ENCODE measurements at places on chromosomes 16 and 17.
A peak's percentile ranks its signal among the peaks of the same experiment; 100 is the strongest.

DNA sequence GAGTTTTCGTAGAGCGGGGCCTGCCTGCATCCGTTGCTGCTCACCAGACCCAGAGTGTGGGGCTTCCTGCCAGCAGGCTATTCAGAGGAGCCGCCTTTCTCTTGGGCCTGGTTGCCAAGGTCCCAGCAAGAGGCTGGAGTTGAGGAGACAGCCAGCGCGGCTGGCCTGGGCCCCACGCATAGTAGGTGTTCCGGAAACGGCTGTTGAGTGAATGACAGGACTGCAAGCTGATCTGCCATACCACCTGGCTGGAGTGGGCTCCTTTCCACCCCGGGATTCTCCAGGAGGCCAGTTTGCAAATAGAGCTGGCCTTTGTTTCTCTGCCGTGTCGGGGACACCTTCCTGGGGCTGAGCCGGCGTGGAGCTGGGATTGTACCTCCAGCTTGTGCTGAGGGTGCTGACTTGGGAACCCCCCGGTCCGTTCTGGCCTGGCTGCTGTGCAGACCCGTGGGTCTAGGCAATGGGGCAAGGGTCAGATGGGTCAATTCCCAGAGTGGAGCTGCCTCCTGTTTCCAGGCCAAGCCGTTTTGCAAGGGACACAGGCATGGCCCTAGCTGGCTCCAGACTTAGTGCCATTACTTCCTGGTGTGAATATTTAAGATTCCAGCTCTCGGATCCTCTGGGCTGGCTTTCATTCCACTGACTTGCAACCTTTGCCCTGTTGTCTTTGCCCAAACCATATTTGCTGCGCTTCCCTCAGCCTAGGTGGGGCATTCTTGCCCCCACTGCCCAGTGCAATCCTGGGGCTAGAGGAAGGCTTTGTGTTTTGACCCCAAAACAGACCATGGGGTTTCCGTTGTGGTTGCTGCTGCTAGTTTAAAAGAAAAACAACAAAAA, 68.8 kb downstream of the CMIP start:
- DNase-seq = no peak

DNA sequence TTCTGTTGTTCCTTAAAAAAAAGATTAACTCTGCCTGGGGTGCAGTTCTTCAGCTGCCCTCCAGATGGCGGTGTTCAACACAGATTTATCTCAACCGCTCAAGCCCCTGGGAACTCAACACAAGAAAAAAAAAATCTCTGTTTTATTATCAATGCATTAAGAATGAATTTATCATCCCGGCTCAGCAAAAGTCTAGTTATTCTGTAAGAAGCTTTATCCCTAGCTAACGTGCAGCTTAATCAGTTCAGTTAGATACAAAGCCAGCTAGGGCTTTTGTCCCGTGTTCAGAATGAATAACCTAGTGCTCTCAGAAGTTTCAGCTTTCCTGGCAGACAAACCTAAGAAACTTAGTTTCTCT, 475.9 kb upstream of the CCL2 start:
- peak; percentile 56 for DNase-seq

- DNase-seq = no peak
These were observed 224.9 kb downstream of the GSG1L start for GRCh38 chr16:27838536-27839175.

GRCh38 chr16:88421301-88421700, 31.8 kb upstream of the ZFPM1 start:
- no peak for DNase-seq

GRCh38 chr17:9767432-9767991, 23.9 kb downstream of the DHRS7C start:
- DNase-seq = no peak

- DNase-seq = no peak
These were observed 58.3 kb downstream of the USP32 start for GRCh38 chr17:60333628-60334031.

DNA sequence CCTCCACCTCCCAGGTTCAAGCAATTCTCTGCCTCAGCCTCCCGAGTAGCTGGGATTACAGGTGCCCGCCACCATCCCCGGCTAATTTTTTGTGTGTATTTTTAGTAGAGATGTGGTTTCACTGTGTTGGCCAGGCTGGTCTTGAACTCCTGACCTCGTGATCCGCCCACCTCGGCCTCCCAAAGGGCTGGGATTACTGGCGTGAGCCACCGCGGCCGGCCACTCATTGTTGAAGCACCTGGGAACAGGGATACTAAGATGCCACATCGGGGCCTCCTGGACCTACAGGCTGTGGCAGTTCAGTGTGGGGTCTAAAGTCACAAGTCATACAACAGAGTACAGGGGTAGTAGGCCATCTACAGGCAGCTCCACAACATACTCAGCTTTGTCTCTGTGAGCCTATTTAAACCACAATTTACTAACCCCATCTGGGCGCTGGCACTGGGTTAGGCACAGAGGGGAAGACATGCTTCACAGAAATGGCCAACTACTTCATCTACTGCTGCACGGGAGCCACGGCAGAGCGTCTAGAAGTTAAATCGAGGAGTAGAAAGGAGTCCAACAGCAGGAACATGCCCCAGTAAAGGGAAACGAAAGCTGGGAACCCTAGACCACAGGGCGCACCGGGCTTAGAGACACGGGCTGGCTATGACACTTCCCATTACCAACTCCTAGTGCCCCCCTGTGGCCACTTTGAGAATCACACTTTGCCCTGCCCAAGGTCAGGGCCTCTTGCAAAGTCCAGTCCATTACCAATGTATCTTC, 4.3 kb downstream of the VAMP2 start:
- DNase-seq = peak; percentile 60

DNA sequence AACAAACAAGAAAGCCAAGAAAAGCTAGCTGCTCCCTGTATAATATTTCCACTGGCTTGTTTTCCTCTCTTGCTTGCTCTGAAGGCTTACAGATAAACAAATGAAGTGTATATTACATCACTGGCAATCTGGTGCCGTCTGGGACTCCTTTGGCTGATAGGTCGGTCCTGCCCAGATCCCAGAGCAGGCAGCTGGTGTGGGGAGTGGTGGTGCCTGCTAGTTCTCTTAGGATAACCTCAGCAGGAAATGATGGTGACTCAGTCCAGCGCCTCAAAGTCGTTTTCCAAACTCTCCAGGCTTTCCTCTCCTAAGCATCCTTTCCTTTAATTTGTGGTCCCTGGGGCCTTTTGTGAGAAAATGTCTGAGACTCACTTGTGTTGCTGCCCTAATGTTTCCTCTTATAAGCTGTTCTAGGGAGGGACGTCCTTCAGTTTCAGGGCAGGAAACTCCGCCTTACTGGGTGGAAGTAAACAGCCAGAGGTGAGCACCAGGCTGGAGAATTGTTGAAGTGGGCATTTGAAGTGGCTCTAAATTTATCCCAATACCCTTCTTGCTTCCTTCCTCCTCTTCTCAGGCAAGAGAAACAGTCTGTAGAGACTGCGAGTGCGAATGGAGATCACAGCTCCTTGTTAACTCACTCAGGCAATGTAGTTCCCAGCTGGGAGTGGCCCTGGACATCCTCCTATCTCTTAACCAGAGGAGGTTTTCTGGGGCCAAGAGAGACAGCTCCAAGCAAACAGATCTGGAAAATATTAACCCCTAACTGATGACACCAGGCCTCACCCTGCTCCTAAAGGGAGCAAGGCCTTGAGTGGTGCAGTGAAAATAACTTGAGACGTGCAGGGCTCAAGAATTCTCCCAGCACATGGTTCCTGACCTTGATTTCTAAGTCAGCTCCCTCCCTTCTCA, 34.9 kb downstream of the CD300LF start:
- no peak for DNase-seq

GRCh38 chr16:80680839-80681238, 123.6 kb downstream of the CDYL2 start:
- no peak for DNase-seq

- no peak for DNase-seq
These were observed 9.1 kb upstream of the MED9 start for GRCh38 chr17:17467720-17468119.

- peak; percentile 80 for DNase-seq
These were observed 54.1 kb downstream of the VAC14 start for GRCh38 chr16:70746708-70747424.

GRCh38 chr17:36613155-36613554, 11.8 kb downstream of the MRM1 start:
- DNase-seq = no peak

DNA sequence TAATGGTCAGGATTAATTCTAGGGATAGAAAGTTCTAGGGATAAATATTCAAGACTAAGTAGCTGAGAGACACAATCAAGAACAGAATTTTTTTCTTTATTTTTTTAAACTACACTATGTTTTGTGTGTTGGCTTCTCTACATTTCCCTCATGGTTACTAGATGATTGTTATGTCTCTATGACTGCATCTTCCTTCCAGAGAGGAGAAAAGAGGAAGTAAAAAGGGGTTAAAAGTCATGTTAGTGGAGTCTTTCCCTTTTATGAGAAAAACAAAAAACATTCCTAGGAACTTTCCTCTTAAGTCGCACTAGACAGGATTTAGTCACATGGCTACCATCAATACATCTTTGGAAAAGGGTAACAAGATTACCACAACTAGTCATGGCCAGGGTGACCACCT, 375.0 kb downstream of the KCNJ2 start:
- no peak for DNase-seq

DNA sequence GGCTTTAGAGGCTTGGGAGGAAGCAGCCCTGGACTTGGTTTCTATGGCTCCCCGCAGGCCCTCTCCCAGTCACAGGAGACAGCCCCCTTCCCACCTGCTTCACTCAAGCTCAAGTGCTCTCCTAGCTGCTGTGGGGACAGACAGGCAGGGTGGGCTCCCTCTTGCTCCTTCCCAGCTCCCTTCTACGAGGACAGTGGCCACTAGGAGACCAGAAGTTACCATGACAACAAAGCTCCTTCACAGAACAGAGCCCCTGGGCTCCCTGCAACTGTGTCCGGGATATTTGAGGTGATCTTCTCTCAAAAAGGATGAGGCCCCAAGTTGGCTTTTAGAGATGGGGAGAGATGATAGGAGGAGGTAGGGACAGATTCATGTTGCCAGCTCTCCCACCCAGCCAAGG, 116.3 kb downstream of the AMFR start:
- DNase-seq = no peak

DNA sequence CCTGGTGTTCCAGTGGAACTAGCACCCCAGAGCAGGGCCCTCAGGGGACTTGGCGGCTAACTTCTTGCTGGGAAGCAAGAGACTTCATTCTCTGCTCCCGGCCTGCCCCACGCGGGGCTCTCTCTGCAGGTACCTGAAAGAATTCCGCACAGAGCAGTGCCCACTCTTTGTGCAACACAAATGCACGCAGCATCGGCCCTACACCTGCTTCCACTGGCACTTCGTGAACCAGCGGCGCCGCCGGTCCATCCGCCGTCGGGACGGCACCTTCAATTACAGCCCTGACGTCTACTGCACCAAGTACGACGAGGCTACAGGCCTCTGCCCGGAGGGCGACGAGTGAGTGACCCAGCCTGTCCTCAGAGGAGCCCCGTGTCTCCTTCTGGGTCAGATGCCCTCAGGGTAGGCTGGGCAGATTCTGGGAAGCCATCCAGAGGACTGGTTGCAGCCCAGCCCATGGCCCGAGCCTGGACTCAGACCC, 25.1 kb downstream of the UNK start:
- no peak for DNase-seq

DNA sequence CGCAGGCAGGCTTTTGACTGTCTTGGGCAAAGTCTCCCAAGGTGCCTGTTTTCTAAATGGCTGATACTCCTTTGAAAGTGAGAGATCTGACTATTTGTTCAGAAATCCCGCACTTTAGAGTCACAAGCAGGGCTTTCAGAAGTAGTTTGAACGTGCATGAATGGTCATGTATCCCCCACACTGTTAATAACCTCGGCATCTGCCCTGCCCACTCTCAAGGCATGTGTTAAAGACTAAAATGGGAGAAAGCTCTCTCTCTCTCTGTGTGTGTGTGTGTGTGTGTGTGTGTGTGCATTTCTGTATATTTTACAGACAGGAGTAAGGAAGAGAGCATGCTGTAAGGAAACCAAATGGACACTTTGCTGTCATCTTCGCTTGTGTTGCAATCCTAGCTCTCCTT, 163.7 kb downstream of the MAF start:
- peak; percentile 47 for DNase-seq
